ENCODE measurements at places on chromosomes 7 and 10. TPM values are rescaled to one million over a fixed set of nuclear protein-coding genes. Genes with fewer than 3 reads are reported as not detected.
A peak's percentile ranks its signal among the peaks of the same experiment; 100 is the strongest.

GRCh38 chr10:69787681-69788080 lies 14.0 kb upstream of the COL13A1 start:
- DNase-seq = no peak
- no peaks in the 10 kb centered on the region for H3K4me1 ChIP-seq
- H3K27me3 ChIP-seq = no peaks in the 10 kb centered on the region
- no peak overlapping the region for H3K27ac ChIP-seq
- no peak overlapping the region for H3K4me3 ChIP-seq

Gene CNOT4
- 23.5 TPM for total RNA-seq

- H3K4me3 ChIP-seq = no peak overlapping the region
- H3K27ac ChIP-seq = no peak overlapping the region
- DNase-seq = no peak
Measured at GRCh38 chr7:108252177-108252576, 122.0 kb upstream of the LAMB4 start.

DNA sequence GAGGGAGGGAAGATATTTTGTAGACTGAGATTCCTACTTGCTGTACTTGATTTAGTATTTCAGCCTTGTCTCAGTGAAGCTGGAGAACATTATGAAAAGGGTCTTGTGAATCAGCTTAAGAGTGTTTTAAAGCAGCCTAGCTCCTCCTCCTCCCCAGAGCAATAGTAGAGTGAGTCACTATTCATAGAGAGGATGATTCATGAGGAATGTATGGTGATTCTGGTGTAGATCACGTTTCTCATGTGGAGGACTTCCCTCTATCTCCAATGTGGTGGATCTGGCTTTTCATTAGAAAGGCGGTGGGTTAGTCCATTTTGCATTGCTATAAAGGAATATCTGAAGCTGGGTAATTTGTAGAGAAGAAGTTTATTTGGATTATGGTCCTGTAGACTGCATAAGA lies 340.1 kb upstream of the CHRM2 start:
- no peaks in the 10 kb centered on the region for H3K36me3 ChIP-seq
- H3K27me3 ChIP-seq = no peaks in the 10 kb centered on the region
- H3K27ac ChIP-seq = peak overlapping the region; percentile 66
- no peaks in the 10 kb centered on the region for H3K4me1 ChIP-seq
- no peak for DNase-seq

DNA sequence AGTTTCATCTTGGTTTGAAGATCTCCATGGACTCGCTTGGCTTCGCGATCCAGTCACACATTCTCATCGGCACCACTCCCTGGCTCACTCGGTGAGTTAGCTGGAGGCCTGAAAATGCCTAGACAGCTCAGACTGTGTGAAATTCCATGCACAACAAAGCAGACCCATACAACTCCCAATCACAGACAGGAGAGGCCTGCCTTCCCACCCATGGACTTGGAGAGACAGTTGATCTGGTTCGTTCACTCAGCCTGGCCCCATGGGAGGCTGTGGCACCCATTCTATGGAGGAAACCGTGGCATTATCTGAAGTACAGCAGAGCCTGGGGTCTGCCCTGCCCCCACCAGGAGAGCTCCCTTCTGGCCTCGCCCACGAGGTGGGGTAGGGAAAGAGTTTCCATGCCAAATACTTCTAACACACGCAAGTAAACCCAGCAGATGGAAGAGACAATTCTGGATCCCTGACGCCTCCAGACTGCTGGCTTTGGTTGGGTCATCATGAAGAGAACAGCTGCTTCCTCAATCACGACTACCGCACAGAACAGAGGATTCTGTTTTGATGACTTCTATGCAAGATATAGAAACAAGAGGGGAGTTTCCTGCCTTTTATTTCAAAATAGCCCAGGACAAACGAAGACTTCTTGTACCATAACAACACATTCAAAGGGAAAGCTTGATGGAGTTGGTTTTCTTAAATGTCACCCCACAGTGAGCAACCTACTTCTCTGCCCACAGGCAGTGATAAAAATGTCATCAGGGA lies 15.9 kb downstream of the FAM53B start:
- peak overlapping the region; percentile 70 for H3K27ac ChIP-seq
- no peaks in the 10 kb centered on the region for H3K36me3 ChIP-seq

GRCh38 chr10:80619036-80619435 lies 81.3 kb downstream of the SH2D4B start:
- H3K36me3 ChIP-seq = no peaks in the 10 kb centered on the region
- H3K4me3 ChIP-seq = no peak overlapping the region
- no peak for DNase-seq
- H3K27me3 ChIP-seq = no peaks in the 10 kb centered on the region
- H3K27ac ChIP-seq = no peak overlapping the region
- no peaks in the 10 kb centered on the region for H3K4me1 ChIP-seq

DNA sequence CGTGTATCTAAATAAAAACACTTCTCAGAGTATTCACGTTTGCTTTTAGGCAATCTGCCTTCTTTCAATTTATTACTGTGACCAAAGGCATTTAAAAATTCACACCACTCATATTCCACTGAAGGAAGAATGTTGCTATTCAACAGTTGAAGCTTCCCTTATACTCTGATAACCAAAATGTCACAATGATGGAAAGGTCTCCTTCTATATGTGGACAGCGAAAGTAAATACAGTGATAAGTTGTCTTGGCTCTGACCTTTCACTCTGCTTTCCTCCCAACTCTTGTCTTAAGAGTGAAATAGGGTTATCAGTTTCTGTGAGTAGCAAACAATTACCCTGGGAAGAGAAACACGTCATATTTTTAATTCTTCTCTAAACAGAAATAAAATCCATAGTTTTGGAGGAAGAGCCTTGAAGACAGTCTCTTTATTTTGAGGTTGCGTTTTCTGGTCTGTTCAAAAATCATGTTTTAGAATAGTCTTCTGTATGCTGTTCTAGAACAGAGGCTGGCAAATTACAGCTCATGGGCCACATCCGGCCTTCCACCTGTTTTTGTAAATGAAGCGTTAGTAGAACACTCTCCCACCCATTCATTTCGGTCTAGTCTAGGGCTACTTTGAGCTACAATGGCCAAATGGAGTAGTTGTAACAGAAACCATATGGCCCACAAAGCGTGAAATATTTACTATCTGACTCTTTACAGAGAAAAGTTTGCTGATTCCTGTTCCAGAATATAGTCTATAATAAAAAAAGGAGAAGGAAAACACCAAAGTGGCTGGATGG lies 41.3 kb downstream of the ETV1 start:
- H3K27ac ChIP-seq = no peak overlapping the region
- no peaks in the 10 kb centered on the region for H3K27me3 ChIP-seq
- H3K4me3 ChIP-seq = no peak overlapping the region
- no peak for DNase-seq
- H3K36me3 ChIP-seq = no peaks in the 10 kb centered on the region
- H3K4me1 ChIP-seq = no peaks in the 10 kb centered on the region

DNA sequence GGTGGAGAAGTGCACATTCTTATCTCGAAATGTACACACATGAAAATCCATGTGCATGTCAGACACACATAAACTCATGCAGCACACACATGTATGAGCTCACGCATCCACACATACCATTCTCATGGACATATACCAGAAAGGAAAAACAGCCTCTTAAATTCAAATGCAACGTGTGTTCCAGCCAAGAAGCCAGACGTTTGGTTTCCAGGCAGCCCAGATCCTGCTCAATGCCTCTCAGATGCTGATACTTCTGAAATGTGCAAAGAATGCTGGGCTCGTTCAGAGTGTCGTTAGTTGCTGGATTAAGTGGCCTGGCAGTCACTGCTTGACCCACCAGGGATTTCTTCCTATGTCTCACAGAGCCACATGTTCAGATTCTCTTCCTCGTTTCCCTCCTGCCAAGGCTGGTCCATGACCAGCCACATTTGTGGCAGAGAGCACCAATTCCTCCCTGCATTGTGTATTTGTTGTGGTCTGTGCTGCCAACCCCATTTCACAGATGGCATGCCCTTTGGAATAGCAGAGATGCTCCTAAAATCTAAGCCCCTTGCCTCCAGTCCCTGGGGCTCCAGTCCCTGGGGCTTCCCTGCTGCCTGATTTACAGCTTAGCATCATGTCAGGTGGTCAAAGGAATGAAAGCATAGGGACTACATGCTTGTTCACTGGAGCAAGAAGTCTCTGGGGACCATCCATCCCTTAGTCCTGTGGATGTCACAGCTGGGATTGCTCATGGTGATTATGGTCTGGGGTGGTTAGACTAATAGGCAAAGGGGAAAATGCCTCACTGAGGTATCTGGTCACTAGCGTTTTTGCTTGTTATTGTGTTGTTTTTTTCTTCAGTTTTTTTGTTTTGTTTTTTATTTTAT lies 426.6 kb downstream of the PLXNA4 start:
- no peaks in the 10 kb centered on the region for H3K4me1 ChIP-seq
- DNase-seq = no peak
- no peak overlapping the region for H3K4me3 ChIP-seq

- DNase-seq = no peak
- H3K4me1 ChIP-seq = peaks cover 28% of the 10 kb centered on the region
- H3K27ac ChIP-seq = no peak overlapping the region
Measured at GRCh38 chr7:92777993-92778392, 58.4 kb downstream of the CDK6 start.

- no peak overlapping the region for H3K27ac ChIP-seq
- DNase-seq = no peak
- H3K4me1 ChIP-seq = no peaks in the 10 kb centered on the region
- no peak overlapping the region for H3K4me3 ChIP-seq
Measured at GRCh38 chr7:111954474-111955381, 251.5 kb downstream of the DOCK4 start.

Gene PPP1R9A
- total RNA-seq = 51.3 TPM

- H3K36me3 ChIP-seq = no peaks in the 10 kb centered on the region
- H3K27ac ChIP-seq = no peak overlapping the region
- no peak overlapping the region for H3K4me3 ChIP-seq
Measured at GRCh38 chr7:22765609-22766008, 38.6 kb downstream of the IL6 start.

Gene HKDC1
- not detected for total RNA-seq

GRCh38 chr10:117160567-117160966 lies 22.5 kb upstream of the VAX1 start:
- peaks cover 28% of the 10 kb centered on the region for H3K4me1 ChIP-seq
- DNase-seq = no peak
- no peaks in the 10 kb centered on the region for H3K36me3 ChIP-seq
- peaks cover 43% of the 10 kb centered on the region for H3K27me3 ChIP-seq

- H3K4me3 ChIP-seq = no peak overlapping the region
- no peaks in the 10 kb centered on the region for H3K4me1 ChIP-seq
- DNase-seq = no peak
Measured at GRCh38 chr10:61018146-61018545, 74.2 kb upstream of the RHOBTB1 start.

- H3K36me3 ChIP-seq = no peaks in the 10 kb centered on the region
- no peak for DNase-seq
- no peak overlapping the region for H3K27ac ChIP-seq
- H3K4me3 ChIP-seq = no peak overlapping the region
- H3K4me1 ChIP-seq = peaks cover 6% of the 10 kb centered on the region
Measured at GRCh38 chr10:68096913-68097516, 12.3 kb upstream of the MYPN start.

- no peak overlapping the region for H3K27ac ChIP-seq
- no peak for DNase-seq
- H3K4me3 ChIP-seq = no peak overlapping the region
Measured at GRCh38 chr10:111281516-111281915, 204.7 kb downstream of the ADRA2A start.

GRCh38 chr7:130420943-130421578 lies 19.8 kb downstream of the CEP41 start:
- peaks cover 32% of the 10 kb centered on the region for H3K4me1 ChIP-seq
- no peak overlapping the region for H3K4me3 ChIP-seq
- DNase-seq = no peak

Gene CPA4
- total RNA-seq = not detected

GRCh38 chr7:99843808-99844207 lies 16.0 kb downstream of the CYP3A43 start:
- H3K27me3 ChIP-seq = no peaks in the 10 kb centered on the region
- no peaks in the 10 kb centered on the region for H3K4me1 ChIP-seq
- H3K27ac ChIP-seq = no peak overlapping the region
- DNase-seq = no peak

DNA sequence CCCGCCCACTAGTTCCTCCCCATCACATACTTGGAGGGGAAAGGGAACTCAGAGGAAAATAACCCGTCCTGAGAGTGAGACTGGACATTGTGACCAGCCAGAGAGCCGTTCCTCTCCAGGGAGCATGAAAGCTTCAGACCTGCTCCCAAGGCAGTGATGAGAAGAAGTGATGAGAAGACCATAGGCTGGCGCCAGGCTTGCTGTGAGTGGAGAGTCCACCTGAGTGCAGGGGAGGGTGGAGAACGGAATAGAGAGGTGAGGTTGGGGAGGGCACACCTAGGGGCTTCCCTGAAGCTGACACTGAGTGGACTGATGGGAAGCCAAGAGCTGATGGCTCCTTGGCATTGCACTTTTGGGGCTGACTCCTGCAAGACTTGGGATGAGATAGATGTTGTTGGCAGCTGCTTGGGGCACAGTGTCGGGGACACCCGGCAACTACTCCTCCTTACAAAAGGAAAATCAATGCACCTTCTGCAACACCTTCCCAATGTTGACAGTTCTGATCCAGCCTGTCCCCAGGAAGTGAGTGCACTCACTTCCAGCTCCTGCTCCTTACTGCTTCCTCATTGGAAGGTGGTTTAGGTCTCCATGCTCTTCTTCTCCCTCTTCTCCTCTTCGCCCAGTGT lies 79.4 kb downstream of the EMX2 start:
- no peak overlapping the region for H3K27ac ChIP-seq
- no peaks in the 10 kb centered on the region for H3K27me3 ChIP-seq
- no peak for DNase-seq
- H3K4me3 ChIP-seq = no peak overlapping the region

- H3K36me3 ChIP-seq = no peaks in the 10 kb centered on the region
- no peaks in the 10 kb centered on the region for H3K4me1 ChIP-seq
- H3K27me3 ChIP-seq = no peaks in the 10 kb centered on the region
Measured at GRCh38 chr7:91653286-91653685, 227.2 kb downstream of the MTERF1 start.

DNA sequence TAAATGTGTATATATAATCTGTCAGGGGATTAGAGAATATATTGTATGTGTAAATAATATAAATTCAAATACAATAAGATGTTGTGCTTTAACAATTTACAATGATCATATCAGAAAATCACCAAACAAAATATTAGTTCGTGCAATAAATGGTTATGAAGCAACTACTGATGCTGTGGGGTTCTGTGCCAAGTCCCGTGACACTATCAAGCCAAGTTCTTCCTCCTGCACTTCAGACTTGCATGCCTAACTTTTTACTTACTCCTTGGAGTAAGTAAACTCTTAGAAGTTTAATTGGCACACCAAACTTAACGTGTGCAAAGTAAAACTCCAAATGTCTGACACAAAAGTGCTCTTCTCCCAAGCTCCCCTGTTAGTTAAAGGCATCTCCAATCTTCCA lies 26.5 kb upstream of the TMEM254 start:
- H3K36me3 ChIP-seq = no peaks in the 10 kb centered on the region
- no peak overlapping the region for H3K27ac ChIP-seq
- no peak for DNase-seq
- no peaks in the 10 kb centered on the region for H3K4me1 ChIP-seq
